ENCODE measurements at places on chromosomes 2 and 18.

DNA sequence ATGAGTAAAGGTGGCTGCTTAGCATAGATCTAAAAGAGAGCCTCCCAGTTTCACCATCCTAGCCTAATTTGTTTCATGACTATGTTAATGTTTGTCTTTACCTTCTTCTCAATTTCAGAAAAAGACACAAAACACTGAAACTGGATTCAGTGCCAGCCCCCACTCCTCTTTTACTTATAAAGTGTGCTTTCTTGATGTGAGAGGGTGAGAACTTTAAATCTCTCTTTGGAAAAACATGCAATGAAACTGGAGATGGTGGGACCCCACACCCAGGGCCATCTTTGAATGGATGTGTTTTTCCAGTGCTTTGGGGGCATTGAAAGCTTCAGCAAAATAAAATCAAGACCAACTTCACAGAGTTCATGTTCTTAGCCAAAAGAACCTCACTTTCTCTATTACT, 185.9 kb downstream of the CYRIA start:
- no peak for DNase-seq

DNA sequence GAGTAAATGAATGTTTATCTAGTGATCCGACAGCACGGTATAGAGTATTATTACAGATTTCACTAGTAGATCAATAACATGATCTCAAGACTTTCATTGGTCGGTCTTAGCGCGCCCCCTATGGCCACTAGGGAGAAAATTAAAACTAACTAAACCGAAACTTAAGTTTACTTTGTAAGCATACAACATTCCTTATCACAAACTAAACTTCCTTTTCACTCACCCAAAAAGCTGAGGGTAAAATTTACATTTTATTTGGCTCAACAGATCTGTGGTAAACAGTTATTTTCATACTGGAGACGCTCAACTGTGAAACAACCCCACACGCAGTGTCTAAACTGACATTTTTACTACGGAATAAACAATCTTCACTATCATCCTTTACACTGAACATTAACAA, 215.6 kb upstream of the MAP2 start:
- DNase-seq = no peak

DNA sequence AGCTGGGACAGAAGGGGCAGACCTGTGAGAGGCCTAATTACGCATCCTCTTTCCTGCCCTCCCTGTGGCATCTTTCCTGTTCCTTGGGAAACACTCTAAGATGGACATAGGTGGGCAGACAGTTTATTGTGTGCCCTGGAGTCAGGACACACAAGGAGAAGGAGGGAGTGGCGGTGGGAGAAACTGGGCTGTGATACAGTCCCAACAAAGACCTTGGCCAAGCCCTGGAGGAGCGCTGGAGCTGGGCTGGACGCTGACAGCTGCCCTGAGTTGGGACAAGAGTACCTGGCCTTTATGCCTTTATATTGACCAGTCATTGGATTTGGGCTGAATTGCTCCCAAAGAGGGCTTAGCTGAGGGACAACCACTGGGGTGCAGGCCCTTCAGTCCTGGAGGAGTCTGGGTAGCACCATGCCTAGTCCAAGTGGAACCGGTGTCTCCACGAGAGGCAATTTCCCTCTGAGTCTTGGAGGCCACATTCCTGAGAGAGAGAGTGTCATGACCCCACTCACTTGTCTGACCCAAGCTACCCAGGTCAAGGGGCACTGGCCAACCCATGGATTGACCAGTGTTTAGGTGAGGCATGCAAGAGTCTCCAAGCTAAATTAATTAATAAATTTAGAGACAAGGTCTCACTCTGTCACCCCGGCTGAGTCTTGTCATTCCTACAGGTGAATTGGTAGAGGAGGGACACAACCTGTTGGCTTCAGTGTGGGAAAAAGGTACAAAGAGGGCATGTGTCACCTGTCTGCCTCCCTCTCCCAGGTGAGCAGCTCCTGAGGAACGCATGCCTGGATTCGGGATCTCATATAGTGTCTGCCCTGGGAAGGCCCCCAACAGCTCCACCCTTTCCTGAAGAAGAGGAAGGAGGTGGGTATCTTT, 107.1 kb upstream of the ST3GAL5 start:
- DNase-seq = no peak

- DNase-seq = no peak
Observed at GRCh38 chr2:234725528-234726264, 226.1 kb upstream of the SH3BP4 start.

DNA sequence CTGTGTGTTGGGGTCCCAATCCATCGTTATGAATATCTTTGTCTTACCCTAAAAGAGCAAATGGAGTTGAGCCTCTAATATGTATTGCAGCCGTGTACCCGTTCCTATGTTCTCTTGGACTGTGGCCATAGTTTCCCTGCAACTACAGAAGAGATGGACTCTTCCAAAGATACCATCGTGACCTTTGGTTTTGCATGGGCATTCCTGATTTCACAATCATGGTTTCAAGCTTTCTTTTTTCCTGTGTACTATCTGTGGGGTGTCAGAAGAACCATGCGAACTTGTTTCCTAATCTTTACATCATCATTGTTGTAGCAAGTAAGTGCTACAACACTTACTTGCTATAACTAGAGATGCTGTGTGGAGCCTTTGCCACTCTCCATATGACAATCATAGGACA, 1295.7 kb downstream of the DPP10 start:
- DNase-seq = no peak

- DNase-seq = no peak
Observed at GRCh38 chr2:113119111-113119510, 8.3 kb upstream of the IL1RN start.

DNA sequence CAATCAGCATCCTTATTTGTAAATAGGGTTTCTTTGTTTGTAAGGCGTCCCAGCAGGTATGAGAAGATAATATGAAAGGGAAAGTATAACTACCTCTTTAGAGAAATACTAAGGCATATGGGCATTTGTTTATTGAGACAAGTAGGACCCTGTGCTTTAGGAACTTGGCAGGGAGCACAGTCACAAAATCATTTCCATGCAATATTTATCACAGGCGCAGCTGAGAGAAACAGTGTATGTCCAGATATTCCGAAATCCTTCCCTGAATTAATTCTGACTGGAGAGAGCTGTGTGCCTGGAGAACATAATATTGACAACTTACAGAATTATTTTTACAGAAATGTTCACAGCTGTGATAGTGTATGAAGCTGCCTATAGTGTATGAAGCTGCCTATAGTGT, 416.7 kb downstream of the THSD7B start:
- DNase-seq = no peak

DNA sequence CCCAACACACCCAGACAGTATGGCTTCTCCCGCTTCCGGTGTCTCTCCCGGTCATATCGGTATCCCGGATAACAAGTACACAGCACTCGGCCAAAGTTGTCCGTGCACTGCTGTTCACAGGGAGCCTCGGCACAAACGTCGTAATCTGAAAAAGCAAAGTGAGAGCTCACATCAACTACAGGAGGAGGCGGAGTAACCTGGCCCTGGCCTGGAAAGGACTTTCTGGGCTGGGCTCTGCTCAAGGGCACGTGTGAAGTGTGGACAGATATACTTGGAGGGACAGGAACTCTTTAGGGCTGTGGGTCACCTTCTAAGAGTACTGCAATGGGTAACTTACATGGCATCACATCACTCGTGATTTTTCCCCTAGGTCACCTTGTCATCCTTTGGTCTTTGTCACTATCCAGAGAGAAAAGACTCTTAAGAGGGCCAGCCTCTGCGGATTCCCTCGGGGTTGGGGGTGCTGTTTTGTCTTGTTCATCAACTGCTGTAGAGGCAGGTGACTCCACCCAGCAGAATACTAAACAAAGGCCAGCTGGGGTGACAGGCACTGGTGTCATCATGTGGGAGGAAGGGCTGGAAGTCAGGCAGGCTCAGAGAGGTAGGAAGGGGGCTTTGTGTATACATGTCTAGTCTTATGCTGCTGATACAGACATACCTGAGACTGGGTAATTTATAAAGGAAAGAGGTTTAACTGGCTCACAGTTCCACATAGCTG, 110.6 kb upstream of the LMAN1 start:
- DNase-seq = no peak

DNA sequence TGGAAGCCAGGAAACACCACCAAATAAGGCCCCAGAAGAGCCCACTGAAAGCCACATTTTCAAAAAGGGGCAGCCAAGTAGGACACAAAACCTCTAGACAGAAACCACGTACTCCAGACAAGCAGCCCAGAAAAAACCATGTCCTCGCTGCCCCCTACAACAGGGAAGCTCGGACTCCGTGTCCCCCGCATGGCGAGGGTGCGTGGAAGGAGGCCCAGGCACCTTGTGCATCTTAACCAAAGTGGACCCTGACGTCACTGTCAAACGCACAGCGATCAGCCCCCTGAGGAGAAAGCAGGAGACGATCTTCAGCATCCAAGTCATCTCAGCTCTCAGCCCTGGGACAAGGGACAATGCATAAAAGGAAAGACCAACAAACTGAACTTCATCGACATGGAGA, 168.4 kb downstream of the EIPR1 start:
- DNase-seq = no peak

- no peak for DNase-seq
Observed at GRCh38 chr2:32506446-32506845, 121.4 kb upstream of the TTC27 start.

DNA sequence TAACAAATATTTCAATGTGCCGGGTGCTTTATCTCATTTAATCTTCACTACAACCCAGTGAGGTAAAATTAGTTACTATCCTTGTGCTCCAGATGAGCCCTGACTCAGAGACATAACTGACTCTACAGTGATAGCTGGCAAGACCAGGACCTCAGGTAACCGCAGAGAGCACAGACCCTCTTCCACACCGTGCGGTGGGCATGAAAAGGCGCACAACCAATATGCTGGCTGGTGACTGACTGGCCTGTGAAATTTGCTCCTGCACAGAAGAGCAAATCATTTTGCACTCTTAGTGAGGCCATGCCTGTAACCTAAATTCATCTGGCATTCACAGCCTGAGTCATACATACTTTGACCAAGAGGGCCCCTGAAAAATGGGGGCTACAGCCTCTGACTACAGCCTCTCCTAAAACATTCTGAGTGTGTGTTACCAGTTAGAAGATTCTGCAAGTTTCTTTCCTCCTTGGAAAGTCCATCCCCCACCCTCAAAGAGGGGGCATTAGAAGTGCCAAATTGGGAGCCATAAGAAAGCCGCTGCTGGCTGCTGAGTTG, 22.4 kb upstream of the MSGN1 start:
- no peak for DNase-seq

- DNase-seq = no peak
Observed at GRCh38 chr2:36255863-36256262, 99.7 kb upstream of the CRIM1 start.

- no peak for DNase-seq
Observed at GRCh38 chr2:209323738-209324137, 100.1 kb upstream of the MAP2 start.

- DNase-seq = no peak
Observed at GRCh38 chr2:217014328-217015105, 154.7 kb upstream of the TNP1 start.

GRCh38 chr18:22844628-22845027, 88.5 kb upstream of the RBBP8 start:
- DNase-seq = no peak

- DNase-seq = peak; percentile 61
Observed at GRCh38 chr2:85390941-85391669, 19.1 kb downstream of the CAPG start.

GRCh38 chr2:64019083-64019974, at the start of gene VPS54:
Gene VPS54, minus strand, starts transcription at chr2:64019428. Its CDS starts 35,429 bp downstream, at chr2:63983999.
- peak; percentile 24 for DNase-seq

GRCh38 chr2:158903711-158904405, 64.6 kb upstream of the TANC1 start:
- DNase-seq = no peak

Data from effector CD8-positive, alpha-beta T cell (primary cell).